Stimulated activated CD4-positive, alpha-beta T cell treated with anti-CD3 and anti-CD28 coated beads, Interleukin-4, amount 100 ng/mL, for 24 hours (primary cell): ENCODE measurements at places on chromosomes 5 and 9.

GRCh38 chr5:171578829-171579491 is 159.5 kb downstream of the FGF18 start:
- DNase-seq = no peak

GRCh38 chr9:101191723-101192122 is 163.2 kb downstream of the PLPPR1 start:
- no peak for DNase-seq

DNA sequence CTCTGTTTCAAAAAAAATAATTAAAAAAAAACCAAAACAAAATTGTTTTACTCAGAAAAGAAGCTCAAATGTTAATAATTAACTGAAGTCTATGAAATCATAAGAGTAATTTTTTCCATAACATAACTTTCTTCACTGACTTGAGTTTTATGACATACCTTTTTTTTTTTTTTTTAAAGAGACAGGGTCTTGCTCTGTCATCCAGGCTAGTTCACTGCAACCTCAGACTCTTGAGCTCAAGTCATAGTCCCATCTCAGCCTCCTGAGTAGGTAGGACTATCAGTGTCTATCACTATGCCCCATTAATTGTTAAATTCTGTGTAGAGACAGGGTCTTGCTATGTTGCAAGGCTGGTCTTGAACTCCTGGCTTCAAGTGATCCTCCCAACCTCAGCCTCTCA is 21.9 kb downstream of the SAR1B start:
- DNase-seq = no peak

DNA sequence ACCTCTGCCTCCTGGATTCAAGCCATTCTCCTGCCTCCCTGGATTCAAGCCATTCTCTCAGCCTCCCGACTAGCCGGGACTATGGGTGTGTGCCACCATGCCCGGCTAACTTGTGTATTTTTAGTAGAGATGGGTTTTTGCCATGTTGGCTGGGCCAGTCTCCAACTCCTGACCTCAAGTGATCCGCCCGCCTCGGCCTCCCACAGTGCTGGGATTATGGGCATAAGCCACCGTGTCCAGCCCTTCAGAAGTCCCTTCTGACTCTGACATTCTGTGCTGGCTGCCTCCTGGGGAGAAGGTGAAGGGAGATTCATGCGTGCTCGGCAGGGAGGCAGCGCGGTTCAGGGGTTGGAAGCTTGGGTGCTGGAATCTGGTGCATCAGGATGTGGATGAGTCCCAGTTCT is 28.8 kb downstream of the PRRX2 start:
- no peak for DNase-seq

GRCh38 chr5:32543291-32543690 is 42.1 kb upstream of the SUB1 start:
- DNase-seq = no peak

DNA sequence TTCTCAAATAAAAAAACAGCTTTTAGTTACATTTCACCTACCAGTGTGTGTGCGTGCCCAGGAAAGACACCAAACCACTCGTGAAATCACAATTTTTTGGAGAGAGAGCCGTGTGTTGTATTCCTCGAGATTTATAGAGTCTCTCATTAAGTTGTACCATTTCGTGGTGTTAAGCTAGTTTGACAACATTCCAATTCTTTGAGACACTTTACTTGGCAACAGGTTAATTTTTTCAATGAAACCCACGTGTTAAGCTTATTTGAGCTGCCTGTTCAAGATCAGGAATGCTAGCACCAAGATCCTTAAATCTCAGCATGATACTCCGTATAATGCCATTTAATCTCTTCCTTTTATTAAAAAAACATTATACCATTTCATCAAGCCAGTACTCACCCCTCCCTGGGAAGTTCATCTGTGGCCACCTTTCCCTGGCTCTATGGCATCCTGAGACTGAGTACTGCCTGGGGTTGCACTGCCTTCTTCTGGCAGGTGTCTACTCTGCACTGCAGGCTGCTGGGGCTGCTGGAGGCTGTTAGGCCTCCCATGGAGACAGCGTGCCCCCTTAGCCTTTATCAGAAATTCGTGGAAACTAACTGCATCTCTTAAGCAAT is 143.7 kb downstream of the ARHGAP26 start:
- DNase-seq = no peak

DNA sequence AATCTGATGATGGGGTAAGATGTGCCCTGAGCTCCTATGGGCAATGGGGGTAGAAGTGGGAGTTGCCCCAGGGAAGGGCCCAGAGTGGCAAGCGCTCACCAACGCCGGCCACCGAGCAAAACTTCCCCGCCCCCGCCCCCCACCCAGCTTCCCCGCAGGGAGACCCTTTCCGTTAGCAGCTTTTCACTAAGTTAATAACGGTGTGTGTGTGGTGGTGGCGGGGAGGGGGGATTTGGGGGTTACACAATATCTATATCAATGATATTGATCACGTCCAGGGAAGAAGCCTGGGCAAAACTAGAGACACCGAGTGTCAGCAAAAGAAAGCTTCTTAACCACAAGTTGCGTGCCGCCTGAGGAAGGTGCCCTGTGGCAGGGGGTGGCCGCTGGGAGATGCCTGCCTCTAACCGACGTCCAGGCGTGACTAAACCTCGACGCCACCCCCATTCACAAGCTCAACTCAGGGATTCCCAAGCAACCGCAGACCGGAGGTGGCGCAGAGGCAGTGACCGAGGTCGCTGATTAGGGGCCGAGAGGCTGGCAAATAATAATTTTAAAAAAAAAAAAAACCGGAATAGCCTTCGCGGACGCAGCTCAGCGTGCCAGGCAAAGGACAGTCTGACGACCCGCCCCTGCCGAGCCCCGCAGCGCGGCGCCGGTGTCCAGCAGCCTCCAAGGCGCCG is 222.6 kb downstream of the MEF2C start:
- DNase-seq = no peak

DNA sequence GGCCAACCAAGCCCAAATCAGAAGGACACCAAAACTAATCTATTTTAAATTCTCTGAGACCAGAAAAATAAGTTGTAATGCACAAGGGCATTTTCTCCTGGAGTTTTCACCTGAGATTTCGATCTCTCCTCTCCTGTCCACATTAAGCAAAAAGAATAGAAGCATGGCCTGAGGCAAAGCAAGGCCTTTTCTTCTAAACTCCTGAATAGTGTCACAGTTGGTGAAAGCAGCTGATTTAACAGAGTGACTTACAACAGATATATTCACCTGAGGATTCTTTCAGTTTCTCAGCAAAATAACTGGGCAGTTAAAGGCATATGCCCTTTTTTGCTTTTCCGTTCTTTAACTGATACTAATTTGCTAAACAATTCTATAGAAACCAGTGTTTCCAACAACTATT is 547.7 kb downstream of the EFNA5 start:
- DNase-seq = no peak

- DNase-seq = peak; percentile 56
These were observed at the start of gene CCNO for GRCh38 chr5:55232985-55233928. Gene CCNO (minus strand): TSS chr5:55233608. CDS start chr5:55233523, 85 bp downstream.

DNA sequence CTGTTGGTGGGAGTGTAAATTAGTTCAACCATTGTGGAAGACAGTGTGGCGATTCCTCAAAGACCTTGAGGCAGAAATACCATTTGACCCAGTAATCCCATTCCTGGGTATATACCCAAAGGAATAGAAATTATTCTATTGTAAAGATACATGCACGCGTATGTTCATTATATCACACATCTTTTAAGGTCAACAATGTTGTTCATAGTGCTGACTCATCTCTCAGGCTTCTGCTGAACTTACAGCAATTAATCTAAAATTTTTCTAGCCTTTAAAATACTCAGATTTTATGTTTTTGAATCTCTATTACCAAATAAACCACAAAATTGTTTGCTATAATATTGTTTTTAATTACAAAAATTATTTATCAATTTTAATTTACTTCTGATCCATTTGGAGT is 38.8 kb upstream of the ZNF618 start:
- no peak for DNase-seq

GRCh38 chr5:74413403-74414048 is 227.0 kb downstream of the ENC1 start:
- no peak for DNase-seq

DNA sequence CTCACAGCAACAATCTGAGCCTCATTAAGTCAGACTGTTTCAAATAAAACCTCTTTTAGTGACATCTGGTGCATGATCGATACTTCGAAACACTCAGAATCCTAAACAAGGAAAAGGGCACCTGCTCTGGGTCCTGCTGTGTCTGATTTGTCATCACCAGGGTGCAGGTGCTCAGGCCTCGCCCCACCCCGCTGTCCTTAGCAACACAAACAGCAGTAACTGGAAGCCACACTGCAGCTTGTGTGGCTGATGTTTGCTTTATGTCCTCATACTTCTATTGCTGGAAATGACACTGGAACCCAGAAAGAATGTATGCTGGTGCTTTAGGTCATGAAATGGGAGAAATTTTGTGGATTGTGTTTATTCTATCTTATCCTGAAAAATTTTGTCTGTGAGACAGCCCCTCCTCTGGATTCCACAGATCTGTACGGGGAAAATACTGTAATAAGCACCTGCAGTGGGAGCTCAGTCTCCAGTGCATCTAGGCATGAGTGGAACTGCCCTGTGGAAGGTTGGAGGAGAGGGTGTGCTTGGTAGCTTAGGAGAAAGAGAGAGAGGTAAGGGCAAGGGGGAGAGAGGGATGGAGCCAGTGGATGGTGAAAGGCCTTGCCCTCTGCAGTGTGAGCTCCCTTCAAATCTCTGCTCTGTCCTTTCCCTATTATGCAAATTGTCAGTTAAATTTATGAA is 284.2 kb downstream of the SMARCA2 start:
- no peak for DNase-seq

DNA sequence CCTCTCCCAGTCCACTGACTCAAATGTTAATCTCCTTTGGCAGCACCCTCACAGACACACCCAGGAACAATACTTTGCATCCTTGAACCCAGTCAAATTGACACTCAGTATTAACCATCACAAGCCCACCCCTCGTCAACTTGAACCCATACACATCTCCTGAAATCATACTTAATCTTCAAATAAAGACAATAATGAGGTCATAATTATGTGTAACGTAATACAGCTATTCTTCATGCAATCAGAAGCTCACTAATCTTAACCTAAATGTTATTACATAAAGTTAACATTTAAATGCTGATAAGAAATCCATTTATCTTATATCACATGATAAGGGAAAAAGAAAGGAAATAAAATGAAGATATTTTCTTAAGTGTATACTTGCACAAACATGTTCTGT is 65.2 kb downstream of the PPIC start:
- no peak for DNase-seq

GRCh38 chr5:115379622-115380344 is 83.3 kb upstream of the CCDC112 start:
- DNase-seq = no peak

- no peak for DNase-seq
These were observed 77.1 kb upstream of the GOLM1 start for GRCh38 chr9:86176468-86176867.

- no peak for DNase-seq
These were observed 21.1 kb downstream of the SRFBP1 start for GRCh38 chr5:121982893-121983285.

DNA sequence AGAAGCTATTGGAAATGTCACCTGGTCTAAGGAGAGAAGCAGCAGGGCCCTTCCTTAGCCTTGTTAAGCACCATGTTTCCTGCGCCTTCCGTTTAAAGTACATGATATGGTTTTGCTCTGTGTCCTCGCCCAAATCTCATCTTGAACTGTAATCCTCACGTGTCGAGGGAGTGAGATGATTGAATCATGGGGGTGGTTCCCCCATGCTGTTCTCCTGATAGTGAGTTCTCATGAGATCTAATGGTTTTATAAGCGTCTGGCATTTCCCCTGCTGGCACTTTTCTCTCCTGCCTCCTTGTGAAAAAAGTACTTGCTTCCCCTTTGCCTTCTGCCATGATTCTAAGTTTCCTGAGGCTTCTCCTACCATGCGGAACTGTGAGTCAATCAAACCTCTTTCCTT is 49.7 kb downstream of the PRDM6 start:
- DNase-seq = no peak

GRCh38 chr9:69307446-69308205 is 17.4 kb upstream of the ENTREP1 start:
- no peak for DNase-seq

GRCh38 chr9:123746765-123747164 is 183.2 kb downstream of the DENND1A start:
- no peak for DNase-seq

DNA sequence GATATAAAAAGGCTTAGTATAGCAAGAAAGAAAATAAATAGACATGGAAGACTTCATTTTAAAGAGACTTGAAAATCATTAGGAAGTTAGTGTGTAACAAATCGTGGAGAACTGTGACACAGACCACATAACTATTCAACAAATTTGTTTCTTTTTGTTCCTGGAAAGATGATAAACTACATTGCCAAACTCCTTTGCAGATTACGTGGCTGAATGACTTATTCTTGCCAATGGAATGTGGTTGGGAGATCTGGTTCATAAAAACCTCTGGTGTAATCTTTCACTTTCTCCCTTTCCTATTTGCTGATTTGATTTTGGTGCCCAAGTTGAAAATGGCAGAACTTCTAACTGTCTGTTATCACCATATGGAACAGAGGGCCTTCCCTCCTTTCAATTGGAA is 328.9 kb upstream of the MEF2C start:
- no peak for DNase-seq

DNA sequence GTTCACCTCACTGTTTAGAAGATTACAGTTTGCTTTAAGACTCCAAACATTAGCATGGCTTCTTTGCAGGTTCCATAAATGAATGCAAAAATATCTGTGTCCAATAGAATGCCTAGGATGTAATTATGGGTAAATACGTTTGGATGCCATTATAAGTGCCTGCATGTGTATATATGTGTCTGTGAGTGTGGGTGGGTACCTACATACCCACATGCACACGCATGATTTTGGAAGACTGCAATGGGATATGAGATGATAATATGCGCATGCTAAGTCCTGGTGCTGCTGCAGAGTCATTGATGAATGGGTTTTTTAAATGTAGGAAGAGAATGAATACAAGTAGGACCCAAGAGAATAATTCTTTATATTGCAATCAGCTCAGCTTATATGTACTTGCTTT is 406.4 kb downstream of the ZSWIM6 start:
- no peak for DNase-seq

- no peak for DNase-seq
These were observed 30.5 kb downstream of the COL27A1 start for GRCh38 chr9:114185570-114186490.

- DNase-seq = no peak
These were observed 7.3 kb downstream of the FBP2 start for GRCh38 chr9:94586316-94586715.

DNA sequence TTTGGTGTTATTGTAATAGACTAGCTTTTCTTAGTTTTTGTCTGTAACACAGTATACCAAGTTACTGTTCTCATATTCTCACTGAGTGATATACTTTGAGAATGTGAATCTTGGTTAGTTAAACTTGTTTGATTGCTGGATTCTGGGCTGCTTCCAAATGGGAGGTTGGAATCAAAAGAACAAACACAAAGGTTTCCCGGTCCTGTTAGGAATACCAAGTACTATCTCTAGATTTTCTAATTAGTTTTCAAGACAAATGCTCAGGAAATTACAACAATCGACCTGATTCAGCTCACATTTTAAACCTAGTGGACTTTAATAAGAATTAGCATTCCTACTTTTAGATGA is 244.3 kb downstream of the CSNK1G3 start:
- no peak for DNase-seq

DNA sequence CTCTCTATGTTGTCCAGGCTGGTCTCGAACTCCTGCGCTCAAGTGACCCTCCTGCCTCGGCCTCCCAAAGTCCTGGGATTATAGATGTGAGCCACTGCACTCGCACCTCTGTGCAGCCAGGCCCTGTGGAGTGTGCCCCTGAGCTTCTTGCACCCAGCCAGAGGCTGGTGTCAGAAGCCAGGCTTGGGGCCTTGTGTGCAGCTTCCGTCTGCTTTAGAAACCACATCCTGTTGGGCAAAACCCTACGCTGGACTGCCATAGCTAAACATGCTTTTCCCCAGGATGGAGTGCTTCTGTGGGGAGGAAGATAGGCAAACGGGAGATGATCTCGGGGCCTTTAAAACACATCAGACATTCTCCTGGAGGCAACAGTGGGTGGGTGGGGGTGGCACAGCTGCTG is 40.1 kb downstream of the PRRT1B start:
- peak; percentile 38 for DNase-seq
